Activated naive CD4-positive, alpha-beta T cell treated with anti-CD3 and anti-CD28 coated beads, Interleukin-2, amount 10 ng/mL, durations not matched to agents 7 days and 5 days (primary cell): ENCODE measurements at places on chromosomes 3 and 15.

DNA sequence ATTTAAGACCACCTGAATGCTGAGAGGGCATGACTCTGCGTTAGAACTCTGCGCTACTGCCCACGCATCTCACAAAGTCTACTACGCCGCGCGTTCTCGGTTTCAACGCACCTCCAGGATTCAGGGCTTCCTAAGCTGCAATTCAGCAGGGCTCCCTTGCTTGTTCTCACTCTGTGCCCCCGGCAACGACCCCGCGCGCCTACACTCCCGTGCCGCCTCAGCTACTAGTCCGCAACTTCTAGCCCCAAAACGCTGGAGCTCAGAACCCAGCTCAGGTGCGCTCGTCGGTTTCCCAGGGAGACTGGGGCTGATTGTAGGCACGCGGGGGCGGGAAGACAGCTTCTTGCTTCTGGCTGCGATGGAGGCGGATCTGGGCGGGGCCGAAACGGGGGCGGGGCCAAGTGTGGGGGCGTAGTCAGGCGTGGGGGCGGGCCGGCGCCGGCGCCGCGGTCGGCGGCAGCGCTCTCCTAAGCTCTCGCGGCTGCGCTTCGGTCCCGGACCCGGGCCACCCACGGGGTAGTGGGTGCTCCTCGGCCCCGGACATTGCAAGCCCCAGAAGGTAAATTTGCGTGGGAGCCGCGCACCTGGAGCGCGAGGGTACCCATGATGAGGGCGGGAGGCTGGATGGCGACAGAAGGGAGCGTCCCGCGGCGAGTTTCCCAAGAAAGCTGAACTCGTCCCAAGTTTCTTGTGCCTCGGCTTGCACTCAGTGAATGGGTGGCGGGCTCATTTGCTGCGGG is at the start of gene ARHGEF26:
Gene ARHGEF26 (plus strand): TSS at position 430 of the 740 bp plus-strand sequence. CDS start 603 bp downstream, outside the sequence.
- DNase-seq = peak; percentile 90

GRCh38 chr3:185764163-185764979 is 60.5 kb downstream of the IGF2BP2 start:
- DNase-seq = no peak

- no peak for DNase-seq
Measured at GRCh38 chr15:78661001-78661400, 20.0 kb upstream of the CHRNB4 start.

- DNase-seq = no peak
Measured at GRCh38 chr3:197487911-197488391, 67.8 kb downstream of the BDH1 start.

GRCh38 chr3:43105596-43106292 is at the start of gene POMGNT2:
Gene POMGNT2 (minus strand): TSS chr3:43106079. CDS start chr3:43081431, 24,648 bp downstream.
- DNase-seq = peak; percentile 92

DNA sequence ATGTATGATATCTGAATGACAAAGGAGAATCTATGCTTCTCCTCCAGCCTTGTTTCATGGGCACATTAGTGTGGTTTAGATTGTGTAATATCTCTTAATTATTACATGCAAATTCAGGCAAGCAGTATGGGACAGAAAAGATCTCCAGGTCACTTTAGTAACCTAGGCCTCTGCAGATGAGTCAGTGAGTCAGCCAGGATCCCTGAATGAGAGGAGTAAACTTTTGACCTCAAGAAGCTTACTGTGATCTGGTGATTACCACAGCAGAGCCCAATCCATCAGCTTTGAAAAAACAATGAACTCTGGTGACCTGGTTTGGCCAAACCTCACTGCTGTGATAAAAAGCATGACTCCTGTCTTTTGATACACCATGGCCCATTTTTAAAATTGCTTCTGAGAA is 107.8 kb downstream of the LRRN1 start:
- no peak for DNase-seq

GRCh38 chr15:39361497-39361896 is 219.4 kb upstream of the THBS1 start:
- no peak for DNase-seq

GRCh38 chr3:56694867-56695683 is 12.0 kb upstream of the TASOR start:
- no peak for DNase-seq

DNA sequence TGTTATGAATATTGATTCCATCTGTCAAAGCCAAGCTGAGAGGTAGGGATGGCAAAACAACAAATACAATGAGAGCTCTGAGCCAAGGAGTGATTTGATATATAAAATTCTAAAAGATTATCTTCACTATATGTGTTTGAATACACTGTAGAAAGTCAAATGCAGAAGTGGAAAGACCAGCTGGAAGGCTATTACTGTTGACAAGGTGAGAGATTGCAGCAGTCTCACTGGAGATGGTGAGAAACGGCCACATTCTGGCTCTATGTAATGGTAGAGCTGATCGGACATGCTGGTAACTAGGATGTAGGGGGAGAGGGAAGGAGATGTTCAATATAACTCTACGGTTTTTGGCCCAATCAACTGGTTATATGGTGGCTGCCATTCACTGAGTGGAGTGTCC is 434.2 kb upstream of the SUCLG2 start:
- DNase-seq = no peak

GRCh38 chr3:173876476-173876875 is 478.9 kb downstream of the NLGN1 start:
- DNase-seq = no peak

DNA sequence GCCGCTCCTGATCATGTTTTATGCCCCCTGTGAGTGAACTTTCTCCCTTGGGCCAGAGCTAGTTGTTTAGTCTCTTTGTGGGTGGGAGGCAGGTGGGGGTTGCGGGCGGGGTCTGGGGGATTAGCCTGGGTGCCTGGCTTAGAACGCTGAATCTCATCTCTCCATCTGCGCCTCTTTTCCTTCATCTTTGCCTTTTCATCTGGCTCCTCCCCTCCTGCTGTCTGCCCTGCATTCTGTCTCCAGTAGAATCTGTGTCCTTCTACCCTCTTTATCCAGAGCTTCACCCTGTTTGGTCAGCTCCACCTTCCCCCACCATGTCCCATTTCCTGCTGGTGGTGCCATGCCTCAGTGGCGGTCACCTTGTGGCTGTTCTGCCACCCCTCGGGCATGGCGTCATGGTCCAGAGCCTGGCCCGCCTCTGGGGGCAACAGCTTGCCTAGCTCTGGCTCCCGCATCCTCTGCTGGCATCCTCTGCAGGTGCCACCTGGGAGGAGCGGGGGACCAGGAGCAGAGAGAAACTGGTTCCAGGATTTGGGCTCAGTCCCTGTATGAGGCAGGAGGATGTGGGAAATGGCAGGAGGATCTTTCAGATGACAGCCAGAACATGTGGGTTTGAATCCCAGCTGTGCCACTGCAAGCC is 44.3 kb downstream of the PDIA5 start:
- no peak for DNase-seq

GRCh38 chr3:194097141-194097882 is 38.6 kb upstream of the HES1 start:
- no peak for DNase-seq

DNA sequence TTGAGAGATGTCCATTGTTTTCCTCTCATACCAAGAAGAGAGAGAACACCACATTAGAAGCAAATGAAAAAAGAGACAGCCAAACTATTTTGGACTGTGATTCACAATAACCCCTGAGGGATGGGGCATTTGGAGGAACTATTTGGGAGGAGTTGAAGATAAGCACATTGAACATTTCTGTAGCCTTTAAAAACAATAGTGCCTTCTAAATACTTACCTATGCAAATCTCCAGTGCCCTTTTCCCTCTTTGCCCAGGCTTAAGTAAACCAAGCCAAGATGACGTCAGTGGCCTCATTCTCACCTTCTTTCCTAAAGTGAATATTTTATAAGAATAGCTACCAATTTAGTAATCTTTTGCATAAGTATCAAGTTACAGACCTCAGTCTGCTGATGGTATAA is 89.7 kb upstream of the COL8A1 start:
- no peak for DNase-seq

DNA sequence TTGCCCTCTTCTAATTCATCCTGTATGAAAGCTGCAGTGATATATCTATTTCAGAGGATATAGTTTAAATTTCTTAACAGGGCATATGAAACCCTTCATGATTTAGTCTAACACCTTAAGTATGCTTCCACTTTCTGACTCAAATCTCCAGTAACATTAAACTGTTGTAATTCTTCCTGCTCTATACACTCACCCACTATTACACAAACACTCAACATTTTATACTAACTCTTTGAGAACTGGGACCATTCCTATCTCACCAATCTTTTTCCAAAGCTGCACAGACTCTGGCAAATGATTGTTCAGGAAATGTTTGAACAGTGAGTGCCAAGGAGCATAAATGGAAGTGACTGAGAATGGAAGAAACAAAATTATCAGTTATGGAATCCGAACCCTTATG is 560.4 kb upstream of the DPPA4 start:
- no peak for DNase-seq

GRCh38 chr3:71064956-71065763 is 518.4 kb downstream of the FOXP1 start:
- peak; percentile 69 for DNase-seq

GRCh38 chr15:79403501-79403900 is 28.6 kb upstream of the MINAR1 start:
- DNase-seq = no peak

DNA sequence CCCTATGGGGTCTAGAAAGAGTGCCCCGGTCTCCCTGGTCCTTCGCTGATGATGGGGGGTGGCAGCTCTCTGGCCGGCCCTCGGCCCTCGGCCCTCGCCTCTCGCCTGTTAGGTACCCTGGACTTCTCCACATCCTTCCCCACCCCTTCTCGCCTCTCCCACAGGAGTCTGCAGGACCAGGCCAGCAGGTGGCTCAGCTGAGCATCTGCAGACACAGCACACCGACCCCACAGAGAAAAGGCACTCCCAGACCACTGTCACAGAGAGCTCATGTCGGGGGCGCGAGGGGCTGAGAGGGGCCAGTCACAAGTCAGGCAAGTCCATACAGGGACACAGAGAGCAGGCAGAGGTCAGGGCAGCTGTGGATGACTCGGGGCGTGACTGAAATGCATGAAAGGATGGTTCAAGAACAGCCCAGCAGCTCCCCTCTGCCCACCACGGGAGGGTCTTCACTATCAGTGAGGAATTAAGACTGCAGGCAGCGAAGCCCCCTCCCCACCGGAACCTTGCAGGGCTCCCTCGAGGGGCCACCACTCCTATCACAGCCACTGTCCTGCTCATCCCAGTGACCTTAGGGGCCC is 181.7 kb upstream of the NSMCE3 start:
- no peak for DNase-seq

DNA sequence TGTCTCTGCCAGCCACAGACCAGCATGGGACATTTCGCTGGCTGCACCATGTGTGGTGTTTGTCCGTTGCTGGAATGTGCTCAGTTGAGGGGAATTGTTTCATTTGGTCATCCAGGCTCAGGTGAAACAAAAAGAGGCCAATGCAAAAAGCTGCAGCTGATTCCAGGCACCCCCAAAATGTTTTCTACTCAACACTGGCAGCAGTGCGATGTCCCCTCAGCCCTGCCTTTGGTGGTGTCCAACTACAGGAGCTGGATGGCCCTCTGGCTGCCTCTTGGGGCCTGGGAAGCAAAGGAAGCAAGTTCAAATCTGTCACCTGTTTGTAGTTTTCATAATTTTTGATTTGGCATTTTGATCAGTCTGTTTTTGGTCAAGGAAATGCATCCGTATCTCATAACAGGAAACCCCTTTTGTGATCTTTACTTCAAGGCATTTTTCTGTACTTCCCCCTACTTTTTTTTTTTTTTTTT is 141.8 kb downstream of the EEFSEC start:
- DNase-seq = peak; percentile 40

GRCh38 chr3:54793171-54793570 is 134.7 kb downstream of the LRTM1 start:
- no peak for DNase-seq

- peak; percentile 59 for DNase-seq
Measured at GRCh38 chr3:194140520-194141414, 4.8 kb downstream of the HES1 start.

DNA sequence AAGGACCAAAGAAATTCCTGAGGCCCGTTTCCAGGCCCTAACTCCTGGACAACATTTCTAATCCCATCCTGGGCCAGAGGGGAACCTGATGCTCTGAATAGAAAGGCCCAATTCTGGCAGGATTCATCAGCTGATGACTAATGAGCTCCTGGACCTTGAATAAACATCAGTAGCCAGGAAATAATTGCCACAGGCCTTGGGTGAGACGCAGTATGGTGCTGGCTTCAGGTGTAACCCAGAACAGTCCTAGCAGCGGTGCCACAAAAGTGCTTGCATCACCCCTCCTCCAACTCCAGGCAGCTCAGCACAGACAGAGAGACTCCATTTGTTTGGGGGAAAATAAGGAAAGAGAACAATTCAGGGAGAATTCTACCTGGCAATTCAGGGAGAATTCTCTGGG is 184.7 kb upstream of the POU1F1 start:
- DNase-seq = no peak

DNA sequence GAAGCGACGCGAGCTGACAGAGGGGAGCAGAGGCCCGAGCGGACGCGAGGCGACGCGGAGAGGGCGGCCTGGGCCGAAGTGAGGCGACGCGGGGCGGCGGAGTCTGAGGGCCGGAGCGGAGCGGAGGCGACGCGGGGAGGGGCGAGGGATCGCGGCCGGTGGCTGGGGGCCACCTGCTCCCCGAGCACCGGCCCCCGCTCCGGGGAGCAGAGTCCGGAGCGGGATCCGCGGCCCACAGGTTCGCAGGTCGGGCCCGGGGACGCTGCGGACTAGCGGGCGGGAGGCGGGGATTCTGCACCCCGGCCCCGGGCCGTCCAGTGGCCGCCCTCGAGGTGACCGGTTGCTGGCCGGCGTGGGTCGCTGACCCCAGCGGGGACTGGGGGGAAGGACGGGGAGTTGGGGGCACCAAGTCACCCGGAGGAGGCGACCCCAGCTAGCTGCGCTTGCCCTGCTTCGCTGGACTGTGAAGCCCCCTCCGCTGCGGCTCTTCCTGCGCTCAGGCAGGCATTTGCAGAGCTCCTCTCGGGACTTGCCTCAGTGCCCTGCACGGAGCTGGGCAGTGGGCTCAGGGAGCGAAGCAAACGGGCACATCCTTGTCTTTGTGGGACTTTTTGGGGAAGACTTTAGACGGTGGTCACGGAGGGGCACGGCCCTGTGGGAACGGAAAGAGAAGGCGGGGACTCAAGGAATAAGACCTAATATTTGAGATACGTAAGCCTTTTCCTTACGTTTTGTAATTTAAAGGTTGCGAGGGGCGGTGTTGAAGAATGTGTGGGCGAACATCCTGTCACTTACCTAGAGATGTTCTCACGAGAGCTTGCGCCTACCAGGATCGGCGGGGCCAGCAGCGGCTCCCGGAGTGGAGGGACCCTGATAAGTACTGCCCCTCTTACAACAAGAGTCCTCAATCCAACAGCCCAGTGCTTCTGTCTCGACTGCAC is 566 bp downstream of the HMCES start:
- peak; percentile 72 for DNase-seq

DNA sequence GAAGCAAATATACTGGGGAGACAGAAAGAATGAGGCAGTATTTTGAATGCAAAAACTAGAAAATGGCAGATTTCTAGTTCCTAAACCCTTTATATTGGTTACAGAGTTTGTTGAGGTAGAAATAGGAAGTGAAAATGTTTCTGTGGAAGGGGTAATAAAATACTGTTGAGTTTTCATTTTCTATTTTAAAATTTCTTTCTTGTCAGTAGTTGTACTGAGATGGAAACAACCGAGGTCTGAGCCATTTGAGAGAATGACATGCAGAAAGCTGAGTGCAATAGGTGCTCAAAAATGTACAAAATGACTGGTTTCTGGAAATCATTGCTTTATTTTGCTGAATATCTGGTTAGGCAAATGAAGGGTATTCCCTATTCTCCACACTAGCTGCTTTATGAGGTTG is 361.4 kb downstream of the CHL1 start:
- DNase-seq = no peak
